HT-29 (cell line): ENCODE measurements at places on chromosomes 5 and 9.

GRCh38 chr9:91433180-91433579, 9.5 kb upstream of the NFIL3 start:
- DNase-seq: peak; percentile 82

- no peak for DNase-seq
Measured at GRCh38 chr5:12772276-12772675, 868.0 kb upstream of the CTNND2 start.

GRCh38 chr5:42643360-42643759, 113.3 kb upstream of the CCDC152 start:
- no peak for DNase-seq

DNA sequence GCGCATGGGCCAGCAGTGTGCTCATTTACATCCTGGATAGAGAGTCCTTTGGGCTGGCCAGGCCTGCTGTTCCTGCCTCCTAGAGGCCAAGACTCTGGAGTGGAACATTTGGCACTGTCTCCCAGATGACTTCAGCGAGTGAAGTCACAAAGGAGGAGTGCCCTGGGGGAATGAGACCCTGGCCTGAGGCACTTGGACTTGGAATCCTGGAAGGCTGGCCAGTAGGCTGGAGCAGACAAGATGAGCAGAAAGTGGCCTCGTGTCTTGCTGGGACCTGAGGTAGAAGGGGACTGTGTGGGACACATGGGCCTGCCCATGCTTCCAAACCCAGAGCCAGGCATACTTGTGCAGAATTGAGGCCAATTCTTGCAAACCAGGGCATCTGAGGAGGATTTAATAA, at the start of gene TSSK1B:
TSSK1B (minus strand) TSS at position 101 of the 400 bp plus-strand sequence. CDS start 150 bp downstream, outside the sequence.
- DNase-seq: no peak

DNA sequence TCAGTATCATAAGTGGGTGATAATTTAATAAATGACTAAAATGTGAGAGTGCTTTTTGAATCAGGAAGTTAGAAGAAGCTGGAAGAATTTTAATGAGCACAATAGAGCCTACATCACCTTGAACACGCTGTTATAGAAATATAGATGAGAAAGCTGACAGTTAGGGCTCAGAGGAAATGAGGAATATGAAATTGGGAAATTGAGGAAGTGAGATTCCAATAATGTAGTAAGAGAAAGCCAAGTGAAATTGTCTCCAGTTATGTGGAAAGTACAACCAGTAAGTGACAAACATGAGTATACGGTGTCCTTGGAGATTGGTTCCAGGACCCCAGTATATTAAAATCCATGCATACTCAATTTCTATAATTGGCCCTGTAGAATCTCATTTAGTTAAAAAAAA, 235.9 kb upstream of the FAM174A start:
- DNase-seq: no peak

GRCh38 chr5:61609840-61610677, 278.0 kb downstream of the ZSWIM6 start:
- DNase-seq: no peak

GRCh38 chr5:135667204-135667603, 88.4 kb upstream of the CXCL14 start:
- no peak for DNase-seq

DNA sequence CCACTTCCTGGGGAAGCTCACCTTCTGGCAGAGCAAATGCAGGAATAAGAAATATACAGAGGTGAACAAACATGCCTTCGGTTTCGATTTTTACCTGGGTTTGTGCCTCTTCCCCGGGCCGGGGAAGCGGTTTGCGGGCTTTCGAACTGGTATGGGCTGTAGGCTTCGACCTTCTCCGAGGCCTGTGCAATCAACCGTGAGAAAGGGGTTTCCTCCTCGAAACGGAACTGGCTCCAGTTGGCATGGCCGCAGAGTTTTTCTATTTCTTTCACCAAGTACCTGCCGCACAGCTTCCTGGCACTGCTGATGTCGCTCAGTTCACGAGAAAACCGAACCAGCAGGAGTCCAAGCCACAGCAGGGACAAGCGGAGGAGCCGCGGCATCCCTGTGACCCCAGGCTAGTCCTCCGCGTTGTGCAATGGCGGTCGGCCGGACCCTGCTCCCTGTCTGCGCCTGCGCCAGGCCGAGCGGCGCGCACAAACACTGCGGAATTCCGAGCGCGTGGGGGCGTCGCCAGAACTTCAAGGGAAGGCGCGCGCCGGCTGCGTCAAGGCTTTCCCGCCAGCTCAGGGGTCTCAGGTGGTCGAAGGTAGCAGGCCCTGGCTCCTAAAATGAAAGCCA, at the start of gene INSL6:
INSL6 (minus strand) TSS at position 420 of the 621 bp plus-strand sequence; CDS start at position 383, 37 bp downstream.
- DNase-seq: no peak

GRCh38 chr9:93417538-93417937, 33.9 kb upstream of the FAM120A start:
- no peak for DNase-seq
